Osteoblast (primary cell): ENCODE measurements at places on chromosomes 7 and 10.

DNA sequence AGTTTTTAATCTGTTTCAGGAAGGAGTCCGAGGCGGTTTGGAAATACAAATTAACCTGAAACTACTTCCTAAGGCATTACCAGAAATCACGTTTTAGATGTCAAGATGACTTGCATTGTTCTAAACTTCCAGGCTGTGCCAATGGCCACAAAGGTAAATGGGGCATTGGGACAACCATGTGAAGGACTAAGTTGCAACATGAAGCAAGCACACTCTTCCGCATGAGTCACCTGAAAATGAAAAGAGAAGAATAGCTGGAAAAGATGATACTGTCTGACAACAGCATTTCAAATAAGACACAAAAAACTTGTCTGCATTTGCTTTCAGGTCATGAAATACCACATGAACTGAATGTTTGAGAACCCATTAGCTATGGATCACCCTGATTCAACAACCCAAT lies 262.1 kb downstream of the AHR start:
- no peak overlapping the region for H3K27ac ChIP-seq
- H3K36me3 ChIP-seq: no peaks in the 10 kb centered on the region
- H3K4me1 ChIP-seq: peaks cover 29% of the 10 kb centered on the region
- DNase-seq: no peak
- H3K27me3 ChIP-seq: no peaks in the 10 kb centered on the region

DNA sequence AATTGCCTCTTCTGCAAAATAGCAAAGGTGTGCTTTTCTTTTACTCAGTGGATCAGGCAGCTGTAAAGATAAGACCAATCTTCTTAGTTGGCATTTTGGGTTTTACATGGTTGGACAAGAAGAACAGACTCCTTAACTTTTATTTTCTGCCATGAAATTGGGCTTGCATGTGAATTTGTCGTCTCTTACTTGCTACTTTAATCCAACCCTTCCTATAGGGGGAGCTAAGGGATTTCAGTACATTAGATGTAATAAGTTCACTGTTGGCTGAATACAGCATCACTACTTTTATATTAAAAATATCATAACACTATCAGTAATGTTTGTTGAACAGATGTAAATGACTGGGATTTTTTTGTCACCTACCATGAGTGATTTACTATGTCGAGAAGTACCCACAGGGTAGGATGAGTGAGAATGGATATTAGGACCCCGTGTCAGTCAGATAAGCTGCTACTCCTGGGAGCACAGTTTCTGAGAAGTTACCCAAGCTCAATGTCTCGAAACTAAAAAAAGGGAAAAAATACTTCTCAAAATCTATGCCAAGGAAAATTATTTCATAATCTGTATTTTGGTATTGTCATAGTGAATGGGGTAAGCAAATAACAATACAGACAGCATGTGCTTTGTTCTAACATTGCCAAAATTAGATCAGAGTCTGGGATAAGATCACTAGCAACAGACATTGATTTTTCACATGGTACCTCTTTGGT lies 127.4 kb upstream of the AGR3 start:
- DNase-seq: no peak
- H3K36me3 ChIP-seq: no peaks in the 10 kb centered on the region
- no peak overlapping the region for H3K4me3 ChIP-seq
- H3K27ac ChIP-seq: no peak overlapping the region

GRCh38 chr10:65273115-65273514 lies 1652.7 kb upstream of the LRRTM3 start:
- H3K36me3 ChIP-seq: no peaks in the 10 kb centered on the region
- no peaks in the 10 kb centered on the region for H3K4me1 ChIP-seq
- no peak overlapping the region for H3K27ac ChIP-seq

GRCh38 chr10:126402721-126403695 lies 14.7 kb upstream of the ADAM12 start:
- H3K36me3 ChIP-seq: no peaks in the 10 kb centered on the region
- H3K27me3 ChIP-seq: no peaks in the 10 kb centered on the region
- no peak for DNase-seq
- peaks cover 16% of the 10 kb centered on the region for H3K4me1 ChIP-seq
- no peak overlapping the region for H3K27ac ChIP-seq

DNA sequence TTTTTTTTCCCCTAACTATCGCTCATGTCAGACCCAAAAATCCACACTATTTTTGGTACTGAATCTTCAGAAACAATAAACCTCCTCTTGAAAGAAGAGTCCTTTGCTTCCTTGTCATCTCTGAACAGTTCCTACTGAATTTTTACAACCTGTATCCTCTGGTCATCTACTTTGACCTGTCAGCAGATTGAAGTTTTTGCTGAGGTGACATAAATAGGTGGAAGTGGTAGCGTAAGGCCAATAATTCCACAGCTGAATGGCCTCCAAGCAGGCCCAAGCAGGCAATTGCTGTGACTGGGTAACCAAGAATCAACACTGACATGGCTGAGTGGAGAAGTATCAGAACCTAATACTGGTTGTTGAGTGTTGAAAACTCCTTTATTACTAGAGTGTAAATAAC lies 117.4 kb upstream of the MAGI2 start:
- no peaks in the 10 kb centered on the region for H3K4me1 ChIP-seq
- no peak for DNase-seq
- H3K27me3 ChIP-seq: no peaks in the 10 kb centered on the region
- H3K27ac ChIP-seq: no peak overlapping the region
- no peak overlapping the region for H3K4me3 ChIP-seq

DNA sequence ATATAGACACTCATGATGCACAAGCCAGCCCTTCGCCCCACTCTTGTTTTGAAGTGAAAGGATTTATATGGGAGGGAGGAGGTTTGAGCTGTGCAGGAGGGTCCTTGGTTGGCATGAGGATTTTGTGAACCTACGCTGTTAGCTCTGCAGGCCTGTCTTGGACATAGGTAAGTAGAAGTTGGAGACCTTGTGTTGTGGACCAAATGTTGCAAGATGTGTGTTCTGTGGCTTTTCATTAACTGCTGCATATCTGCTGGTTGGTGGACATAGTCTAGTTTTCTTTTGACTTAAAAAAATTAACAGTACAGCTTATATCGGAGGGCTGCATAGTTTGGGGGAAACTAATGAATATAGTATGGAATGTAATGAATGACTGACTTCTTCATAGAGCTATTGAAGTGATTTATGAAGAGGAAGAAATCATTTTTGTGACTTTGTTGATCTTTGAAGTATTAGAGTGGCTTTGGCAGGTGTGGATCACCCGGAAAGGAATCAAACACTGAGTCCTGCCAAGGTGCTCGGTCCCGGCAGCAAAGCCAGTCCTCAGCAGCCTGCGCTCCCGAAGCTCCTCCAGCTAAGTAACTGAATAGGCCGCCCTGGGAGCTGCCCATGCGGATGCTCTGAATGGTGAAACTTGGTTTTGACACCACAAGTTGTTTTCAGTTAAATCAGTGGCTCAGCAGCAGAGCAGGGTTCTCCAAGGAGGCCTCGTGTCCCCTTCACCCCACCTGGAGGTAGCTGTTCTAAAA lies 3.2 kb downstream of the MGMT start:
- H3K4me3 ChIP-seq: no peak overlapping the region
- no peaks in the 10 kb centered on the region for H3K27me3 ChIP-seq
- peaks cover 7% of the 10 kb centered on the region for H3K4me1 ChIP-seq
- H3K36me3 ChIP-seq: no peaks in the 10 kb centered on the region

DNA sequence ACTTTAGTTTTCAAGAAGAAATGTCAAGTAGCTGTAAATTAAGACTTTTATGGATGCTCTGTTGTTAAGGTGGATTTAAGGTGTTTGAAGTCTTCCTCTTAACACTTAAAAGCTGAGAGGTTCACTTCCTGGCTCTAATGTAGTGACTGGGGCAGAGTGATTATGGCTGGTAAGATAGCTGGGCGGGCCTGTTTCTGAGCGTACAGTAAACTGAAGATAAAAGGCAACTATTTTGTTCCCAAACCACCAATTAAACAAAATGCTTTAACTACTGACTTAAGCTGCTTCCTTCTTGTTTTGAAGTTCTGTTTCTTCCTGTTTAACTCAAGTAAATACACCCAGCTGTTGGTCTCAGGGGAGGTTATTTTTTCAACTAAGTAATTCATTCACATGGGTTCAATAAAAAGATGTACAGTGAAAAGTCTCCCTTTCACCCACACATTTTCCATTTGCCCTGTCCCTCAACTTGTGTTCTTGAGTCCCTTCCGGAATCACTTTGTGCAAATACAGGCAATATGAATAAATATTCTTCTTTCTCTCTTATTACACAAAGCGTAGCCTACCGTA lies 19.3 kb downstream of the VWA2 start:
- H3K27me3 ChIP-seq: peaks cover 4% of the 10 kb centered on the region
- H3K4me3 ChIP-seq: no peak overlapping the region
- H3K4me1 ChIP-seq: peaks cover 15% of the 10 kb centered on the region
- DNase-seq: no peak

DNA sequence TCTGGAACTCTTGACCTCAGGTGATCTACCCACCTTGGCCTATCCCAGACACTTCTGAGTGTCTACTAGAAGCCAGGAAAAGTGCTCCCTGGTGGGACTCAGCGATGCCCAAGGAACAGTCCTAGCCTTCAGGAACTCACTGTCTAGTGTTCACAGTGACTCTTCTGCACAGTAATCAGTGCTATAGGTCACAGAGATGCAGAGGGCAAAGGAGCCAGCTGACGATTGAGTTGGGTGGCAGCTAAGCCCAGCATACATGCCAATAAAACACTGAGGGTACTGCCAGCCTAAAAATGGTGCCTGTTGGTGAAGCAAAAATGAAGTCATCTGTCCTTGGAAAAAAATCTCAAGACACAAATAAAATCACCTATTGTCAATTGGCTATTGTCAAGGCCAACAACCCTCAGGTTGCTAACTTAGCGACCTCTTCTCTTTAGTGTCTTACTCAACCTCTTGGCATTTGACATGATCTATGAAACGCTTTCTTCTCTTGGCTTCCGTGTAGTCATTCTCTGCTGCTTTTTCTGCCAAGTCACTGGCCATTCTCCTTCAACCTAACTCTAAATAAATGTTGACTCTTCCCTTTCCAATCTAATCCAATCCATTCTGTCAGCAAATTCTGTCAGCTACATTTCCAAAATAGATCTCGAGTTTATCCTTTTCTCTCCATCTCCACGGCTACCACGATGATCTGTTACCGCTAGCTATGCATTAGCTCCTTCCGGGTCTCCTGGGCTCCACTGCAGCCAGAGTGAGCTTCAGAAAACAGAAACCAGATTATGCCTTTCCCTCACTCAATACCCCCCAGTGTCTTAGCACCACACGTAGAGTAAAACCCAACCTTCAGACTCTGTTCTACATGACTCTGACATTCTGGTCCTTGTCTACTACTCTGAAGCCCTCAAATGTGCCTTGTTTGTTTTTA lies 99.2 kb downstream of the ATXN7L1 start:
- H3K4me3 ChIP-seq: no peak overlapping the region
- H3K4me1 ChIP-seq: peaks cover 28% of the 10 kb centered on the region
- H3K27me3 ChIP-seq: no peaks in the 10 kb centered on the region
- H3K27ac ChIP-seq: peak overlapping the region; percentile 40
